ENCODE measurements at places on chromosomes 2 and 18. TPM values are rescaled to one million over a fixed set of nuclear protein-coding genes. Genes with fewer than 3 reads are reported as not detected.

GRCh38 chr2:43331422-43331821 lies 105.0 kb upstream of the ZFP36L2 start:
- no peak for DNase-seq

DNA sequence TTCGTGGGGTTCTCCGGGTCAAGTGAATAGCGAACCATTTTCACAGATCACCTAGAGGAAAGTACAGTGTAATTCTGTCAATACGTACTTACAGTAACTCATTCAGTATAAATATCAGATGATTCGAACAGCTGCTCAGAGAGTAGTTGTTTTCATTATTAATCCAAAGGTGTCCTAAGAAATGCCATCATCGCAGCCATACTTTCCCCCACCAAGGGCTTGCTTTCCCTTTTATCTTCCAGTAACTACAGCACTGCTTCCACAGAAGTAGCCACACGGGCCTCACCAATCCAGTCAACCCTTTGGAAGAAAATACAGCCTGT lies 4.5 kb upstream of the C18orf32 start:
- DNase-seq: no peak

- no peak for DNase-seq
Observed at GRCh38 chr18:356778-357177, 88.9 kb upstream of the THOC1 start.

Gene SKA1
- 6.6 TPM for polyA plus RNA-seq

GRCh38 chr2:219199470-219200211 lies 6.9 kb upstream of the ZFAND2B start:
- no peak for DNase-seq

GRCh38 chr2:181646415-181646987 lies 10.4 kb downstream of the CERKL start:
- no peak for DNase-seq

- no peak for DNase-seq
Observed at GRCh38 chr2:104870100-104870975, 16.4 kb downstream of the POU3F3 start.

DNA sequence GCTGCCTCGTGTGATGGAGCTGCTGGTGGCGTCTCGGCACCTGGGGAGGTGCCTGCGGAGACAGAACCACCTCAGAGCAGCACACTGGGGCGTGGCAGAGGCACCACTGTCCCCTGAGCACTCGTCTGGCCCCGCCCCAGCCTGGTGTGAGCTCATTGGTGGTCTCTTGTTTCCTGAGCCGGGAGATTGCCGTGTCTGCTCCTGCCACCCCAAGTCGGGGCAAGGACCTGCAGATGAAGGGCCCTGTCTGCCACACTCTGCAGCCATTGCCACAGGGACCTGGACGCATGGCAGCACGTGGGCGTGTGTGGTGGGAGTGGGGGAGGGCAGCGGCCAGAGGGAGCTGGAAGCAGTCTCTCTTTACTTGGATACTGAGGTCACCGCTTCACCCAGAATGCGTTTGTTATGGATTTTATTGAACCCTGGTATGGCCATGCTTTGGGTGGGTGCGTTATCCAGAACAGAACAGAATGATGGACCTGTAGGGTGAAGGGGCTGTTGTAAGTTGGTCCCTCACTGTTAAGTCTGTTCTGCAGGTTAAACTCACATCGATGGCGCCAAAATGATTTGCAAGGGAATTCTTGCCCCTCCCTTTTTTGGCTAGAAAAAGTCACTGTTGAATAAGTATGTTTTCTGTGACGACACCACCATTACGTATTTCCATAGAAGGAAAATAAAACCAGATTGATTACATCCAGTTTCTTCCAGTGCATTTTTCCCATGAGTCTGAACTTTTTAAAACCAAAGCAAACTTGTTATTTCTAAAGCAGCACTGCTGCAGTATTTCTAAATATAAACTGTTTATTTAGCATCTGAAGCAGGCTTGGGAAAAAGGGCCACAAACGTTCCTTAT lies 92.0 kb downstream of the USP40 start:
- no peak for DNase-seq

DNA sequence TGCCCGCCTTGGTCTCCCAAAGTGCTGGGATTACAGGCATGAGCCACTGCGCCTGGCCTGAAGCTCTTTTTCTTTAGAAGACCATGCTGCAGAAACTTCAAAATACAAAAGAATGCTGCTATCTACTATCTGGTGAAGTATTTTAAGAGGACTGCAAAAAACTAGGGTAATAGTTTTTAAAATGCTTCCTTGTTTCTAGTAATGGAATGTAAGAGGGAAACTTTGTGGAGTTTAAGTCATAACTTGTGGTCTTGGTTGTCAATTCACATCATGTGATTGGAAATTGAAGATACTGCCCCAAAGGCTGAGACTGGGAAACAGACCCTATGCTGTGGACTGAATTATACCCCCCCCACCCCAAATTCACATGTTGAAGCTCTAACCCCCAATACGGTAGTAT lies 68.3 kb downstream of the B3GNT2 start:
- no peak for DNase-seq

GRCh38 chr2:15729709-15730544 lies 138.3 kb downstream of the DDX1 start:
- no peak for DNase-seq

DNA sequence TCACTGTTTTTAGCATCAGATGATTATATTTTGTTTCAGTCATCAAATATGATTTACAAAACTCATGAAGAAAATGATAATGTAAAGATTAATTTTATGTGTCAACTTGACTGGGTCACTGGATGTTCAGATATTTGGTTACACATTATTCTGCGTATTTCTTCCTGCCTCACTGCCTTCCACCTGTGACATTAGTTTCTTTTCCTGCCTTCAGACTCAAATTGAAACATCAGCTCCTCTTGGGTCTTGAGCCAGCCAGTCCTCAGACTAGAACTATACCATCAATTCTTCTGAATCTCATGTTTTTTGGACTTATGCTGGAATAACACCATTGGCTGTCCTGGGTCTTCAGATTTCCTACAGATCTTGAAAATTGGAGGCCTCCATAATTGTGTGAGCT lies 96.7 kb downstream of the ZNF385B start:
- DNase-seq: no peak

DNA sequence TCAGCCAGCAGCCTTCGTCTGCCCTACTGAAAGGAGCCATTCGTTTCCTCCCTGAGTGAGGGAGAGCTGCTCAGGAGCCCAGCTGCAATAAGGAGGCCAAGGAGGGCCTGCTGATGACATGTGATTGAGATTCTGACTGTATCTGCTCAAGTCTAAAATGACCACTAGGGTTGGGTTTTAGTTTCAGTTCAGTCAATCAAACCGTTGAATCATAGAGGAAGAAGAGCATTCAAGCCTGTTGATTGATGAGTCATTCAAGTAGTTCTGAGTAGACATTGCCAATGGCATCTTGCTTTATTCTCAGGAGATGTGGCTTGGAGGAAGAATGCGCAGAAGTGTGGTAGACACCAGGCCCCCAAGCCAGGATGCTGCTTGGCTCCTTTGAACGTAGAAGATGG lies 19.9 kb upstream of the BCL2L11 start:
- DNase-seq: no peak

GRCh38 chr2:53969968-53970723 lies 647 bp downstream of the PSME4 start:
- DNase-seq: peak; percentile 70

- DNase-seq: no peak
Observed at GRCh38 chr2:15278296-15278695, 282.8 kb downstream of the NBAS start.

- no peak for DNase-seq
Observed at GRCh38 chr2:199465390-199465789, 7.7 kb upstream of the SATB2 start.

Gene CTAGE1
- polyA plus RNA-seq: 0.06 TPM

Gene SLC9A4
- not detected for polyA plus RNA-seq

DNA sequence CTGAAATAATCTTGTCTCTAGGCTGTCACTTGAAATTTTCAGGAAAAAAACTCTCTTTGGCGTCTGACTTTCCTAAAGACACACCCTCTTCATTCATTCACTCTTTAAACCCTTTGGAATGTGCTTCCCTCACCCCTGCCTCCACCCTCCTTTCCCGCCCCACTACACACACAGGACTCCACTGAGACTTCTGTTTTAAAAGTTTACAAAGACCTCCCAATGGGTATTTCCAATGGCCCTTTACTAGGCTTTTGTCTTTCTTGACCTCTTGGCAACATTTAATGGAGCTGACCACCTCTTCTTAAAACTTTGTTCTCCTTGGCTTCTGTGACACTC lies 96.1 kb downstream of the RBMS1 start:
- peak; percentile 70 for DNase-seq

Gene EMX1
- polyA plus RNA-seq: not detected

- DNase-seq: peak; percentile 48
Observed at GRCh38 chr2:109694190-109694589, 80.0 kb downstream of the SOWAHC start.

Gene LYPD6B
- 11.5 TPM for polyA plus RNA-seq

DNA sequence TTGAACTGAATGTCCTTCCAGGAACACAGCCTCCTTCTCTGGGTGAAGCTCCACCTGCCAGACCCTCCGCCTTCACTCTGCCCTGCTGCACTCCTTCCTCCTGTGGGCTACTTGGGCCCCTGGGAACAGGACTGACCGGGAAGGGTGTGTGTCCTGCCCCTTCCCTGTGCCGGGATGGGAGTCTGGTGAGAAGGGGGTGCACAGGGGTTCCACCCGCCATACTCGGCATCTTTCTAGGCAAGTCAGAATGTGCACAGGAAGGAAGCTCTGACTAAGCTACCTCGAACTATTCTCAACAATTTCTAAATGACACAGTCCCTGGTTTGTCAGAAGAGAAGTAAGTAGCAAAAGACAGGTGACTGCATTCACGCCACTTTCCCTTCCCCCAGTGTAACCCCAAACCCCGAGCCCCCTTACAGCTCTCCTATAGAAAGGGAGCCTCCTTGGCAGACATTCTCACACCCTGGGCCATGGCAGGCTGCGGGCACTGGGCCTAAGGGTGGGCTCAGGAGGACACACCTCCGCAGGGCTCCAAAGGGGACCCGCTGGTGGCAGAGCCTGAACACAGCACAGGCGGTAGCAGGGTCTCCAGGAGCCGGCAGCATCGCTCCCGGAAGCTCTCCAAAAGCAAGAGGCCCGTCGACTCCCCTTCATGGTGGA lies 184.1 kb downstream of the HDAC4 start:
- no peak for DNase-seq

DNA sequence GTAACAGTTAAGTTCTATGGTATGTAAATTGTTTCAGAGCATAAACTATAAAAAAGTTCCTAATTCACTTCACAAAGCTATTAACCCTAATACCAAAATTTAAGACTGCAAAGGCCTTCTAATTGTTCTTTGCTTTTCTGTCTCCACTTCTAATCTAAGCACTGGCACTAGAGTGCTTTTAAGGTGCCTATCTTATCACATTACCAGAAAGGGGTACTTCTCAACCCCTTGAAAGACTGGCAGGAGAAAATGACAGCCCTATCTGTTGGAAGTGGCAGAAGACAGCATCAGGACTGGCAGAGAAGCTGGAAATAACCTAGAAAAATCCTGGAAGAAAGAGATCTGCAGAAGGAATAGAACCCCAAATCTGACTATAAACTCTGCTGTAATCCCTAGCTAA lies 10.3 kb downstream of the CNRIP1 start:
- no peak for DNase-seq

DNA sequence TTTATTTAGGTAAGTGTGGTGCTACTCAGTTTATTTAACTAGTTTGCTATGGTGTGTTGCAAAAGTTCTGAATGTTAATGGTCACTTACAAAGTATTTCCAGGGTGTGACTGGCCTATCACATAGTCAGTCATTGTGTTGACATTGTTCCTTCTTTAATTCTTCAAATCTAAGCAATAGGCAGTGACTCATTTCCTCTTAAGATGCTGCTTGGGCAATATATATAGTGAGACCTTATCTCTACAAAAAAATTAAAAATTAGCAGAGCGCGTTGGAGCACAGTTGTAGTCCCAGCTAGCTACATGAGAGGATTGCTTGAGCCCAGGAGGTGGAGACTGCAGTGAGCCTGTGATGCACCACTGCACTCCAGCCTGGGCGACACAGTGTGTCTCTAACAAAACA lies 5.8 kb upstream of the CCDC88A start:
- peak; percentile 94 for DNase-seq

GRCh38 chr2:44098891-44099290 lies 69.8 kb upstream of the PPM1B start:
- DNase-seq: no peak

DNA sequence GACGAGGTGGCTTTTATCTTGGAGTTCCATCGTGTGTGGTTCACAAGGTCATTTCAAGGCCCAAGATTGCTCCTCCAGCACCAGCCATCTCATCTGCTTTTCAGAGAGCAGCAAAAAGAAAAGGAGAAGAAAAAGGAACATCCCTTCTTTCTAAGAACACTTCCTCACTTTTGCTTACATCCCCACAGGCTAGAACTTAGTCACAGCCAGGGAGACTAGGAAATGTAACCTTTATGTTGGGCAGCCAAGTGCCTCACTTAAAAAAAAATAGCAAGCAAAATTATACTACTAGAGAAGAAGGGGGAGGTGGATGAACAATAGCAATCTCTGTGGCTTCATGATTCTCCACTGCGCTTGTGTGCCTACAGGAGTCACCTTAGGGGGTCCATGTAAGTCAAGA lies 141.8 kb downstream of the SMAD2 start:
- DNase-seq: no peak

Data from GM23248 (cell line).